ENCODE measurements at places on chromosomes 2 and 18. TPM values are rescaled to one million over a fixed set of nuclear protein-coding genes. Genes with fewer than 3 reads are reported as not detected.

GRCh38 chr2:170206805-170207407 lies 29.0 kb downstream of the MYO3B start:
- DNase-seq, result no peak

DNA sequence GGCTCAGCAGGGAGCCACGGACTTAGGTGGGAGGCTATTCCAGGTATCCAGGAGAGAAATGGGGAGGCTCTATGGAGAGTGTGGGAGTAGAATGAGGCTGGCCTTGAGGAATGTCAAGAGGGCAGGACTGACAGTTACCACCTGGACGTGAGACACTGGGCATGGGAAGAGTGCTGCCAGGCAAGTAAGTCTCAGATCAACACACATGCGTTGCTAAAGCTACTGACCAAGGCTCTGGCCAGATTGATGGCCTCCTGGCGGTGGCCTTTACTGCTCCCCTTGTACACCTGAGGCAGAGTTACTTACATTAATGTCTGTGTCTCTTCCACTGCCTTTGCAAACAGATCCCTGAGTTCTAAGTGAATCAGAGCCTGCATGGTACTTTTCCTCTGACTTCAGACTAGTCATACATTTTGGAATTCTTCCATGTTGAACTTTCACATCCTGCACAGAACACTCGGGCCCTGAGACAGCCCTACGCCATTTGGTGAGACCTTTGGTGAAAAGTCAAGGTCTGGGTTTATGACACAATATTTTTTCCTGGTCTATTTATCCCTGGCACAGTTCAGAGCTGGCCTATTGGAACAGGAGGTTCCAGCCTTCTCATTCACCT lies 398.8 kb upstream of the TRIB2 start:
- no peak for DNase-seq

- DNase-seq, result no peak
Measured at GRCh38 chr18:41513438-41513837, 441.6 kb upstream of the PIK3C3 start.

- no peak for DNase-seq
Measured at GRCh38 chr18:58901143-58901542, 36.5 kb downstream of the ZNF532 start.

DNA sequence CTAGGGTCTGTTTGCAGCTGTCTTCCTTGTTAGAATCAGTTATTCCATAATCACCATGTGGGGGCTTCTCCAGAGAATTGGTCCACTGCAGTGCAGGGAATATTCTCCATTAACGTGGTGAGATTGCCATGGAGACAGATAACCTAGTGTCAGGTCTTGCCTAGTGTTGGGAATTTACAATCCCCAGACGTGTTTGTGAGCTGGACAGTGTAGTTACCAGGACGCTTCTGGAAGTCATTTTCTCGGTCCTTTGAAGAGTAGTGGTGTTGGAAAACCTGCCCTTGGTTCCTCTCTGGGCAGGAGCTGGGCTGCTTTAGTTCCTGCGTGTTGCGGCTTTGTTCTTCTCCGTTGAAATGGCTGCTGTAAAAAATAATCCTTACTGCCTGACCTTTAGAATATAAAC lies 68.8 kb upstream of the LYPD6B start:
- DNase-seq, result no peak

- no peak for DNase-seq
Measured at GRCh38 chr2:98854682-98855081, 81.3 kb downstream of the CRACDL start.

The SERPINB5 gene
- total RNA-seq, result 0.07 TPM

All from pulmonary artery endothelial cell (primary cell).